ENCODE measurements at places on chromosomes 2 and 18. TPM values are rescaled to one million over a fixed set of nuclear protein-coding genes. Genes with fewer than 3 reads are reported as not detected.

- no peak overlapping the region for H3K27ac ChIP-seq
- H3K27me3 ChIP-seq = no peaks in the 10 kb centered on the region
- no peak for DNase-seq
Observed at GRCh38 chr2:71212336-71212735, 14.6 kb downstream of the PAIP2B start.

DNA sequence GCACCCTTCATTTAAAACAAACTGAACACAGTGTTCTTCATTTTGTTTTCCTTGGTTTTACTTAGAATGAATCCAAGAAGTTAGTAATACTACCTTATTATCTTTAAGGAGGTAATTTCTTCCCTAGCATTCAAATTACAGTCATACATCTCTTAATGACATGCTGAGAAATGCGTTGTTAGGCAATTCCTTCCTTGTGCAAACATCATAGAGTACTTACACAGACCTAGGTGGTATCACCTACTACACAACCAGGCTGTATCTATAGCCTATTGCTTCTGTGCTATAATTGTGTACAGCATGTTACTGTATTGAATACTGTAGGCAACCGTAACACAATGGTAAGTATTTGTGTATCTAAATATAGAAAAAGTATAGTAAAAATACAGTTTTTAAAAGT is 8.4 kb upstream of the CABYR start:
- H3K27ac ChIP-seq = no peak overlapping the region
- no peak overlapping the region for H3K4me3 ChIP-seq
- no peaks in the 10 kb centered on the region for H3K4me1 ChIP-seq

GRCh38 chr2:133675-134593 is 87.6 kb upstream of the FAM110C start:
- no peak for DNase-seq
- peaks cover 5% of the 10 kb centered on the region for H3K27me3 ChIP-seq
- H3K4me1 ChIP-seq = no peaks in the 10 kb centered on the region
- H3K36me3 ChIP-seq = no peaks in the 10 kb centered on the region
- H3K27ac ChIP-seq = no peak overlapping the region
- no peak overlapping the region for H3K4me3 ChIP-seq

- DNase-seq = no peak
- peaks cover under 1% of the 10 kb centered on the region for H3K4me1 ChIP-seq
- H3K36me3 ChIP-seq = no peaks in the 10 kb centered on the region
- H3K27me3 ChIP-seq = no peaks in the 10 kb centered on the region
- no peak overlapping the region for H3K27ac ChIP-seq
- no peak overlapping the region for H3K4me3 ChIP-seq
Observed at GRCh38 chr2:207801259-207801658, 31.6 kb upstream of the FZD5 start.

XPO1 gene
- total RNA-seq = 146 TPM

- H3K36me3 ChIP-seq = no peaks in the 10 kb centered on the region
- DNase-seq = no peak
Observed at GRCh38 chr18:77006305-77007175, 126.0 kb downstream of the MBP start.

GRCh38 chr2:198211706-198212105 is 407.3 kb downstream of the PLCL1 start:
- no peaks in the 10 kb centered on the region for H3K4me1 ChIP-seq

DNA sequence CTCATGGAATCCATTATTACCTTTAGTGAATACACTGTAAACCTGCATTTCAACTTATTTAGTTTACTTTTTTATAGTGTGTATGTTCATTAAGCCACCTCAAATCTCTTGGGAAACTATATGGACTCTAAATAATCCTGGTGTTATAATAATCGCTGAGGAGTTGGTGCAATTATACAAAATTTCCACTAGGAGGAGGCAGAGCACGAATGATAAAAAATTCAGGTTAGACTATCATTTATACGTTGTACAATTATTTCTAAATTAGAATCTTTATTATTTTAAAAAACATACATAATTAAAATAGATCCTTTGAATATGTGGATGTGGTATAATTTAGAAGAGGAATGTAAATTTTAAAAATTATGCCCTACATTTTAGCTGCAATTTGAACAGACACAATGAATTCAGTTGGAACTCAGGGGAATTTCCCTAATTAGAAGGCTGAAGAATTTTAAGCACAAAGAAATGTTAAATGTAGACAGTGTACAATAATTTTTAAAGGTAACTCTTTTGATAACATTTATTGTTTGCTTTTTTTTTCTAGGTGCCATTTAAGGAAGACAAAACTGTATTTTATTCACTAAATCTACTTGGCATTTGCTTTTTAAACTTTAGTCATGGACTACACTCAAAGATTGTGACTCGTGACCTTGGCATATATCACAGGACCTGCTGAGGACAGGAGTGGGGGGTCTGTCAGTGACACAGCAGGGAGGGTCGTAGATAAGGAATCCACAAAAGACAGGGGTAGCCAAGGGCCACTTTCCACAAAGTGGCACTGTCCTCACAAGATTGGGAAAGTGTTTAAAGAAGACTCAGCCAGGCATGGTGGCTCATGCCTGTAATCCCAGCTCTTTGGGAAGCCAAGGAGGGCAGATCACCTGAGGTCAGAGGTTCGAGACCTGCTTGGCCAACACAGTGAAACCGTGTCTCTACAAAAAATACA is 45.5 kb downstream of the RAB12 start:
- H3K27ac ChIP-seq = no peak overlapping the region
- H3K4me3 ChIP-seq = no peak overlapping the region
- H3K36me3 ChIP-seq = no peaks in the 10 kb centered on the region
- no peaks in the 10 kb centered on the region for H3K27me3 ChIP-seq
- DNase-seq = no peak

DNA sequence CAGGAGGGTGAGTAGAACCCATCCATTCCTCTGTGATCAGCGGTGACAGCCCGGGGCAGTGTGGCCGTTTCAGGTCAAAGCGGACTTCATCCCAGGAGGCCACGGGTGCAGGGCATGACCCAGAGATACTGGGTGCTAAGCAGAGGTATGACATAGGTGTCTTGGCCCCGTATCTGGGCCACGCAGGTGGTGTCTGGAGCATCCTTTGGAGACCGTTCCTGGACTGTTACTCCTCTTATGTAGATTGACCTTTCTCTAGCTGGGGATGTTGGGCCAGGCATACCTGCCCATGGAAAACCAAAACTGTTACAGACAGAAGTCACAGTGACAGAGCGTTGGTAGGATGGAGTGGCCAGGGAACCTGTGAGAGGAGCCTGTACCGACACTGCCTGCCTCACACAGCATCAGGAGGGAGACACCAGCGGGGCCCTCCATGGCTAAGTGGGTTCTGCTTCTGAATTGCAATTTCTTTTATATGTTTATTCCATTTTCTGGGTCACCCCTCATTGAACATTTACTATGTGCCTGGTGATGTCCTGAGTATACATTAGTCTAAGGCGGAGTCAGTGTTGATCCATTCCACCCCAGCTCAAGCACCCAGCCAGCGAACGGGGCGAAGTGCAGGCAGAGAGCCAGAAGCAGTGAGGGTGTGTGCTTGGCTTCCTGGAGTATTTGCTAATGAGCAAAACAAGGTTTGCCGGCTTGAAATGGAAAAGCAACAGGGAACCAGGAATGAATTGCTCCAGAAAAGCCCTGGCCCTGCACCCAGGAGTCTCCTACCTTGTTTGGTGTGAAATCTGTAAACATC is 141.7 kb downstream of the SH3RF3 start:
- no peaks in the 10 kb centered on the region for H3K36me3 ChIP-seq
- H3K4me3 ChIP-seq = no peak overlapping the region
- no peak overlapping the region for H3K27ac ChIP-seq
- DNase-seq = peak; percentile 74
- H3K4me1 ChIP-seq = peaks cover 38% of the 10 kb centered on the region

GRCh38 chr18:801137-801536 is 10.9 kb downstream of the YES1 start:
- H3K27ac ChIP-seq = no peak overlapping the region
- no peak overlapping the region for H3K4me3 ChIP-seq
- H3K27me3 ChIP-seq = peaks cover 72% of the 10 kb centered on the region
- H3K36me3 ChIP-seq = no peaks in the 10 kb centered on the region

GRCh38 chr2:153386481-153386897 is 92.1 kb downstream of the RPRM start:
- no peak for DNase-seq
- H3K27me3 ChIP-seq = no peaks in the 10 kb centered on the region
- H3K36me3 ChIP-seq = no peaks in the 10 kb centered on the region
- no peaks in the 10 kb centered on the region for H3K4me1 ChIP-seq
- H3K4me3 ChIP-seq = no peak overlapping the region

- no peak overlapping the region for H3K4me3 ChIP-seq
- H3K36me3 ChIP-seq = no peaks in the 10 kb centered on the region
- peak overlapping the region; percentile 28 for H3K27ac ChIP-seq
- no peaks in the 10 kb centered on the region for H3K27me3 ChIP-seq
Observed at GRCh38 chr2:70709275-70710037, 58.5 kb downstream of the ADD2 start.

DNA sequence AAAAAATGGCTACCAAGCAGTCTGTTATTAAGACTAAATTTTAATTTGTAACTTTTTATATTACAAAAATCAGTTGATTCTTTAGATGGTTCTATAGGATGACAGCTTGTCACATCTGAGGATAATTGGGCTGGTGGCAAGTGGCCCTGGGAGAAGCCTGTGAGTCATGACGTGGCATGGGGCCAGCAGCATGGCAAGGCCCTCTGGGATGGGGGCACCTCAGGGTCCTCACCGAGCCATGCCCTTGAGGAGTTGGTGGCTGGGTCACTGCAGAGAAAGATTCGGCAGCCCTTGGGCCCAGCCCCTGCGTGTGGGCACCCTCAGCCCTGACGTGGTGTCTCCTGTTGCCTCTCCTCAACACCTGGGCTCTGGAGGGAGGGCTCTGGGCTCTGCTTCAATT is 49.7 kb downstream of the STK25 start:
- no peaks in the 10 kb centered on the region for H3K4me1 ChIP-seq
- no peak overlapping the region for H3K4me3 ChIP-seq
- DNase-seq = no peak
- no peak overlapping the region for H3K27ac ChIP-seq
- H3K36me3 ChIP-seq = peaks cover 4% of the 10 kb centered on the region

DNA sequence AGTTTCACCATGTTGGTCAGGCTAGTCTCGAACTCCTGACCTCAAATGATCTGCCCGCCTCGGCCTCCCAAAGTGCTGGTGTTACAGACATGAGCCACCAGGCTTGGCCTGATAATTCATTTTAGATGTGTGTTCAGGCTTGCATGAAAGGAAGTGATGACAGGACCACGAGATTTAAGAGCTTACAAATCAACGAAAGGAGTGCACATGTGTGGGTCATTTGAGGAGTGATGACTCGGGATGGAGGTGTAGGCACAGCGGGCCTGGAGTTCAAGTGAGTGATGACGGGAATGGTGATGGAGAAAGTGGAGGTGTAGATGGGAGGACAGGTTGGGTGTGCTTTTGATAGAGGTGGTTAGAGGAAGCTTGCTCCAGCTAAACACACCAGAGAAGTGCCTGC is 742.4 kb downstream of the GALR1 start:
- no peak overlapping the region for H3K4me3 ChIP-seq
- H3K27ac ChIP-seq = no peak overlapping the region
- H3K4me1 ChIP-seq = no peaks in the 10 kb centered on the region
- no peaks in the 10 kb centered on the region for H3K27me3 ChIP-seq

NETO1 gene
- not detected for total RNA-seq

- no peaks in the 10 kb centered on the region for H3K4me1 ChIP-seq
- no peak overlapping the region for H3K4me3 ChIP-seq
- no peaks in the 10 kb centered on the region for H3K27me3 ChIP-seq
- DNase-seq = no peak
Observed at GRCh38 chr18:5982332-5982731, 87.0 kb upstream of the TMEM200C start.

IAH1 gene
- 46.3 TPM for total RNA-seq

DNA sequence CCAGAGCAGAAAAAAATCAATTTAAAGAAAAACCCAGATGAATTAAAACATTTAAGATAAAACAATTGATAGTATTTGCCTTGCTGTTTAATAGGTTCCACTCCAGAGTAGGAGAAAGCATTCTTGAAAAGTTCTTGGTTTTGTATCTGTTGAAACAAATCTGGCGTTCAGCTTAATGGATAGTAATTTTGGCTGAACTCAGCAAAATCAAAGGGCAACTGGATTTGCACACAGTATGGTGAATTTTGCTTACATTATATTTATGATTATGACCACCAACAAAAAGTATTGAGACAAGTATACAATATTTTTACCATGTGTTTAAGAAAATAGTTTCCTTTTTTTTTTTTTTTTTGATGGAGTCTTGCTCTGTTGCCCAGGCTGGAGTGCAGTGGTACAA is 34.0 kb downstream of the SLC4A10 start:
- no peak for DNase-seq
- H3K27me3 ChIP-seq = no peaks in the 10 kb centered on the region
- no peak overlapping the region for H3K27ac ChIP-seq
- H3K4me1 ChIP-seq = no peaks in the 10 kb centered on the region
- H3K4me3 ChIP-seq = no peak overlapping the region
- no peaks in the 10 kb centered on the region for H3K36me3 ChIP-seq

DNA sequence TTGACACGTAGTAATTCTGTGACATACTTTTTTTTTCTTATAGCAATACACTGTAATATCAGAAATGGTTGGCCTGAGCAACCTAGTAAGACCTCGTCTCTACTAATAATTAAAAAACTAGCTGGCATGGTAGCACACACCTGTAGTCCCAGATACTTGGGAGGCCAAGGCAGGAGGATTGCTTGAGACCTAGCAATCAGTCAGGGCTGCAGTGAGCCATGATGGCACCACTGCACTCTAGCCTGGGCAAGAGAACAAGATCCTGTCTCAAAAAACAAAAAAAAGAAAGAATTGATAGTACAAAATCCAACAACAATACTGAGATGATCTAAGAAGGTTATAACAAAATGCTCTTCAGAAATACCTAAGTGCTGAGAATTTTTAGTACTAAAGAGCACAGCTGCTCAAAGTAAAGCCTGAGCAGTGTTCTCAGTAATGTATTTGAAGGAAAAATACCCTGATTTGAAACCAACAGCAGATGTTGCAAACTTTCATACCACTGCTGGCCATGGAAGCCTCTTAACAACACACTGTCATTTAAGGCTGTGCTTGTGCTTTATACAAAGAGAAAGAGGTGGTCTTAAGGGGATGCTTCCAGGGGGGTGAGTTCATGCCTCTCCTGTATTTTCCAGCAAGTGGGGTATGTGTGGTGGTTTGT is 132.6 kb upstream of the CDCA7 start:
- H3K27ac ChIP-seq = no peak overlapping the region
- H3K27me3 ChIP-seq = no peaks in the 10 kb centered on the region
- peaks cover 16% of the 10 kb centered on the region for H3K4me1 ChIP-seq
- no peak overlapping the region for H3K4me3 ChIP-seq
- DNase-seq = no peak

GRCh38 chr2:217551252-217551899 is 451.4 kb downstream of the TNS1 start:
- H3K4me3 ChIP-seq = no peak overlapping the region
- H3K27ac ChIP-seq = no peak overlapping the region
- H3K27me3 ChIP-seq = no peaks in the 10 kb centered on the region
- H3K4me1 ChIP-seq = no peaks in the 10 kb centered on the region

GRCh38 chr2:190912726-190913125 is 32.1 kb downstream of the GLS start:
- H3K4me1 ChIP-seq = peaks cover 17% of the 10 kb centered on the region
- no peaks in the 10 kb centered on the region for H3K36me3 ChIP-seq

LOXL3 gene
- total RNA-seq = 10.8 TPM
